ENCODE measurements at places on chromosomes 7 and 10.

DNA sequence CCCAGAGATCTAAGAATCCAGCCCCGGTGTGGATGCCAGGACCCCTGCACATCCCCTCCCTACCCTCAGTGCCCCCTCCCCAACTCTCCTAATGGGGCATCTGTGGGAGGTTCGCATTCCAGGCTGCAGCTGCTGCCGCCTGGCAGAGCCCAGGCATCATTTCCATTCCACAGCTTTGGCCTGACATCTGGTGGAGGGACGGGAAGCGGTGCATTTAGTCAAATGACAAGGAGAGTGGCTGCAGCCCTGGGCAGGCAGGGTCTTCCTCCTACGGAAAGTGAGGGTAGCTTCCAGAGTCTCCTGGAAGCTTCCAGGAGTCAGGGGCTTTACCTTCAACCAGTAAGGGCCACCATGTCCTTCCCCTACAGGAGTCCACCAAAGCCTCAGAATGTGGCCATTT is 30.8 kb downstream of the PRLHR start:
- no peak for DNase-seq
- no peak overlapping the region for H3K4me3 ChIP-seq
- H3K4me1 ChIP-seq: no peaks in the 10 kb centered on the region
- H3K27me3 ChIP-seq: no peaks in the 10 kb centered on the region
- H3K27ac ChIP-seq: no peak overlapping the region

- H3K27ac ChIP-seq: no peak overlapping the region
- no peaks in the 10 kb centered on the region for H3K4me1 ChIP-seq
- no peaks in the 10 kb centered on the region for H3K27me3 ChIP-seq
- H3K4me3 ChIP-seq: no peak overlapping the region
Observed at GRCh38 chr7:2621948-2622640, 9.7 kb upstream of the TTYH3 start.

DNA sequence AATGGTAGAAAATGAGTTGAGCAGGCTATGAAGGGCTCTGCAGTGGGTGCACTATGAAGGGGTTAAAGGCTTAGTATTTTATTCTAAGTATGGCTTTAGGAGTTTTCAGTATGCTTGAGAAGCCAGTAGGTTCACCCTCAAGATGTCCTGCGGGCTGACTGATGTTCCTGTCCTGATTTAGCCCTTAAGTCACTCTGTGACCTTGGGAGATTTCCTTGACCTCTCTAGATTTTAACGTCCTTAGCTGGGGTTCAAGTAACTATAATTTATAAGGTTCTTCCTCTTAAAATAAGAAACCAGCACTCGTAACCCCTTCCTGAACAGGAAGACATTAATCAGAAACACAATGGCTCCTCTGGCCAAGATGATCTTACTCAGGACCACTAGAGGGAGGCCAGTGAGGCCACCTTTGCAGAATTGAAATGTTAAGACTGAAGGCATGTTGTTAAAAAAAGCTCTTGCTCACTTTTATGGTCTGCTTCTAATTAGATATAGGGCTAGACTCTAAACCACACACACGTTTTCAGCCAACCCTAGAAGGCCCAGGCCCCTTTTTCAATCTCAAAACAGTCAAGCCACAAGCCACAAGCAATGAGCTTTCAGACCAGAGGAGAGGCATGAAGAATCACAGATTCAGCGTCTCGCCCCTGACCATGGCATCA is 41.9 kb downstream of the CDK1 start:
- no peaks in the 10 kb centered on the region for H3K27me3 ChIP-seq
- no peaks in the 10 kb centered on the region for H3K36me3 ChIP-seq
- no peak for DNase-seq
- no peaks in the 10 kb centered on the region for H3K4me1 ChIP-seq

GRCh38 chr7:26490640-26491624 is 199.3 kb downstream of the SNX10 start:
- no peaks in the 10 kb centered on the region for H3K4me1 ChIP-seq
- no peaks in the 10 kb centered on the region for H3K27me3 ChIP-seq
- no peaks in the 10 kb centered on the region for H3K36me3 ChIP-seq
- no peak overlapping the region for H3K27ac ChIP-seq

GRCh38 chr10:95604630-95605029 is 43.5 kb upstream of the SORBS1 start:
- peak overlapping the region; percentile 68 for H3K27ac ChIP-seq
- no peak for DNase-seq
- H3K4me3 ChIP-seq: no peak overlapping the region
- peaks cover 4% of the 10 kb centered on the region for H3K36me3 ChIP-seq
- peaks cover 12% of the 10 kb centered on the region for H3K4me1 ChIP-seq
- H3K27me3 ChIP-seq: no peaks in the 10 kb centered on the region

DNA sequence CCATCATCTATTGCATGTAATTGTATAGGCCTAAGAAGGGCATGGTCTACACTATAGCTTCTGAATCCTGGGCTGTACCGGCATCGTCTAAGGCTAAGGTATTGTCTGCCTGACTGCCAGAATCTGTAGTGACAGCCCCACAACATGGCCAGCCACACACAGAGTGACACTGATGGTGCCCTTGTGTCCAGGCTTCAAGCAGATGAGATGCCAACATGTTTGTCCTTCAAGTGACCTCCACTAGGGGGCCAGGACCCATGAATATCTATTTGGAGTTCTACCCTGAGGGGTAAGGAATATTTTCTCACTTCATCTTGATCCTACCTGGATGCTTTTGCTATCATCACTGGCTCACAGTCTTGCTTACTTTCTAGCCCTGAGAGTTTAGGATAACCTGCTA is 1.5 kb downstream of the CYP3A7 start:
- H3K4me1 ChIP-seq: no peaks in the 10 kb centered on the region
- no peak overlapping the region for H3K4me3 ChIP-seq
- no peak for DNase-seq
- no peaks in the 10 kb centered on the region for H3K27me3 ChIP-seq

- no peak overlapping the region for H3K4me3 ChIP-seq
- no peak overlapping the region for H3K27ac ChIP-seq
- H3K4me1 ChIP-seq: no peaks in the 10 kb centered on the region
- H3K27me3 ChIP-seq: no peaks in the 10 kb centered on the region
- no peaks in the 10 kb centered on the region for H3K36me3 ChIP-seq
Observed at GRCh38 chr7:2477447-2478398, 1.5 kb upstream of the GRIFIN start.

Measured in aorta (tissue), 5 donors.